ENCODE measurements at places on chromosomes 11 and 22. TPM values are rescaled to one million over a fixed set of nuclear protein-coding genes. Genes with fewer than 3 reads are reported as not detected.

GRCh38 chr11:31441296-31441695 is 68.1 kb downstream of the IMMP1L start:
- no peak for DNase-seq

GRCh38 chr22:25692397-25693267 is 49.4 kb upstream of the MYO18B start:
- DNase-seq: no peak

GRCh38 chr11:13429836-13430235 is 33.2 kb downstream of the BTBD10 start:
- peak; percentile 49 for DNase-seq

- DNase-seq: peak; percentile 70
Measured at GRCh38 chr11:82682003-82682751, 51.5 kb downstream of the FAM181B start.

DNA sequence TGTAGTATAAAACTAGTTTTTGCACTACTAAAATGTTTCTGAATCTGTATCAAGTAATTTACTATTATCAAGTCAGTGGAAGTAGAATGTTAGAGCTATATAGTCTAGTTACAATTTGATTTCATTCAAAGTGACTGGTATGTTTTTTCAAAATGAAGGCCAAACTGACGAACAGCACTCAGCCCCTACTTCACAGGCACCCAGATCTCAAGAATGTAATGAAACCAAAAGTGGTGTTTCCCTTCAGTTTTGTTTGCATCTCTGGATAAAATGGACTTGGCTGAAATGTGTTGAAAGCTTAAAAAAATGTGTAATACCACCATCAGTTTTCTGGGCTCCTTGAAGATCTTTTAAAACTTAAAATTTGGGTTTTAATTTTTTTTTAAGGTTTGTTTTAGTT is 46.4 kb downstream of the QSER1 start:
- DNase-seq: no peak

DNA sequence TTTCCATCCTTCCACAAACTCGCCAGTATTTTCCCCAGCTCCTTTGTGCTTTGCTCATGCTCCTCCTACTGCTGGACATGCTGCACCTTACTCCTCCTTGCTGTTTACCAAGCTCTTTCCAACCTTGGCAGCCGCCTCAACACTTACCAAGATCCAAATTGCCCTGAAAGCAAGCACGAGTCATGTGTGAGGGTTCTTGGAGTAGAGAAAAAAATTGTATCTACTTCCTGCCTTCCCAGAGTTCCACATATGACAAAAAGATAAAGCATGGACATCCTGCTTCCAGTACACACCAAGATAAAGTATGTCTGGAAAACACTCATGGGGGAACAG is 767.5 kb downstream of the NTM start:
- no peak for DNase-seq

DNA sequence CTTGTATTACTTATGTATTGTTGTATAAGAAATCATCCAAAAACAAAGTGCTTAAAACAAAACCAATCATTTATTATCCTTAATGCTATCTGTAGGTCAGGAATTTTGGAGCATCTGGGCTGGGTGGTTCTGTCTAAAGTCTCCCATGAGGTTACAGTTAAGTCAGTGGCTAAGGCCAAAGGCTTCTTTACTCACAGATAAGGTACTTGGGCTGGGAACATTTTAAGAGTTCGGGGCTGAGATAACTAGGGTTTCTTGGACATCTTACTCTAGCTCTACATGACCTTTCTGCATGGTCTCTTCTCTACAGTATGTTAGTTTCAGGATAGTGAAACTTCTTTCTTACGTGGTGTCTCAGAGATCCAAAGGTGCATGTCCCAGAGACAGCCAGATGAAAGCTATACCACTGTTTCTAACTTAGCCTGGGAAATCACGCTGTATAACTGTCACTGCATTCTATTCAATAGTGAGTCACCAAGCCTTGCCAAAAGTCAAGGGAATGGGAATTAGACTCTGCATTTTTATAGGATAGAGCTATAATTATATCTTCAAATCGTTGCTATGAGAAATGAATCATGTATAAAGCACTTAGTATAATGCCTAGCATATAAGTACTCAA is 29.6 kb downstream of the SOX6 start:
- no peak for DNase-seq

DNA sequence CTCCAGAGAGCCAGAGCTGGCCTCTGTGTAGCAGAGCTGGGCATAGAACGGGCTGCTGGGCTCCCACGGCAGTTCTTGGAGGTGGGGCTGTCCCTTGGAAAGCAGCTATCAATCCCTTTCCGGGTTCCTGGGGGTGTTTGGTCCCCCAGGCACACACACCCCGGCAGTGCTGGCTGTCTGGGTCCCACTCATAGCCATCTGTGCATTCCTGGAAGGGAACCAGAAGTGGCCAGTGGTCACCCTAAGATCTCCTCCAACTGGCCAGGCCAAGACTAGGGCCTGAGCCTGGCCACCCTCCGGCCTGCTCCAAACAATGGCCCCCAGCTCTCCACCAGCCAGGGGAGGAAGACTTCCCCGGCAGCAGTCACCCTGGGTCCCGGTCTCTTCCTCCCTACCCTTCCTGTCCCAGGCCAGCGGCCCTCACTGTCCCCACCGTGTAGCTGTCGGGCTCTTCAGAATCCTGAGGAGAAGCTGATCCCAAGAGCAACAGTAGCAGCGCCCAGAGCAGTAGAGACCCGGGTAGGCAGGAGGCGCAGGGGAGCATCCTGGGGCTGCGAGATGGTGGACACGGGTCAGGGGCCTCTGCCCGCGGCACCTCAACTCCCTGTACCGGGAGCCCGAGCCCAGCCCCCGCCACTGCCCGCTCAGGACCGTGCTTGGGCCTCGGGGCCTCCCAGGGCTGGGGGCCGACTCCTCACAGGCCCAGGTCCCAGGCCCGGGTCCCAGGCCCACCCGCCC is 620 bp downstream of the EFEMP2 start:
- DNase-seq: no peak

DNA sequence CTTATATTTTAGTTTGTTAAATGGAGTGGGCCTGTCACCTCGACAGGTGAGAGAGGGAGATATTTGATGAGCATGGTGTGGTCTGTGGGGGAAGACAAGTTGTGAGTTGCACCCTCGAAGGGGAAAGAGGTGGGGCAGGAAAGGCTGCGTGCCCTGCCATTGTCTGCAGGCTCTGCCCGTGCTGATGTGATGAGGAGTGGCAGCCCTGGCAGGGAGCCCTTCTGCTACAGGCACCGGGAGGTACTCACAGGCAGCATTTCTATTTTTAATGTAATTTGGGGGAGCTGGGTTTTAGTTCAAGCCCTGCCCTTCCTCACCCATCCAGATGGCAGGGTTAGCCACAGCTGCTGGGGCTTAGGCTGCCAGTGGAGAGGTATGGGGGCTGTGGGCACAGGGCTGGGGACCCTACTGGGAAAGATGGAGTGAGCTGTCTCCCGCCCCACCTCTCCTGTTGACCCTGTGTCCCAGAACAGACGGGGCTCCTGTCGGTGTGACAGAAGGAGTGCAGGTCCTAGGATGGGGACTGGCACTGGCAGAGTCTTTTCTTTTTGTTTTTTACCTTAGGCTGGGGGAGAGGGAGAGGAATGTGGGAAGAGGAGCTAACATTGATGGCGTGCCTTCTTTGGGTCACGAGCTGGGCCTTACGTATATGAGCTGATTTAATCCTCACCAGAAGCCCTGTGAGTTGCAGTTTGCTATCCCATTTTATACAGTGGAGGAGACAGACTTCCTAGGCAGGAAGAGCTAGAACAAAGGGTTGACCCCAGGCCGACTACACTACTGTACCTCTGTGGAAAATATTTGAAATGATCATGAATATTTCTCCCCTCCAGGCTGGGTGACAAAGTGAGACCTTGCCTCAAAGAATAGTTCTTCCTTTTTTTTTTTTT is 51.6 kb downstream of the CEP164 start:
- no peak for DNase-seq

DNA sequence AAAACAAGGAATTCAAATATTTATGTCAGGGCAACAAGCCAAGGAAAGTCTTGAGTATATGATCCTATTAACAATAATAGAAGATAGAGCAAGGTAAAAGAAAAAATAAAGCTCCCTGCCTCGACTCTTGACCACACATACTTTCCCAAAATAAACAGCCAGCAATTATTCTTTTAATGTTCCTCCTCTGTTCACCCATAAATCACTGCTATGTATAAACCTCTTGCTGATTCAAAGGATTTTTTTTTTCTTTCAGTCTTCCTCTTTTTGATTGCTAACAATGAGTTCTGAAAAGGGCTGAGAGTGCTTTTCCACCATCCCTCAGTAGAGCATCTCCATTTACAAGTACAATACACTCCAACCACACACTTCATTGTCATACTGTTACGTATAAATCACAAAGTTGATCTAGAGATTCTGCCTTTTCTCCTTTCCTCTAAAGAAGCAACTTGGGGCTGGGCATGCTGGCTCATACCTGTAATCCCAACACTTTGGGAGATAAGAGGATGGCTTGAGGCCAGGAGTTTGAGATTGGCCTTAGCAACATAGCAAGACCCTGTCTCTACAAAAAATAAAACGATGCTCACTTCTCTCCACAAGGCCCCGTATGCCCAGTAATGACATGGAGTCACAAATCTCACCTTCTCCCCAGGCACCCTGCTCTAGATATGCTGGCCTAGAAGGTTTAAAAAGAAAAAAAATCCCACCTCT is 24.0 kb downstream of the RAB30 start:
- DNase-seq: peak; percentile 73

DNA sequence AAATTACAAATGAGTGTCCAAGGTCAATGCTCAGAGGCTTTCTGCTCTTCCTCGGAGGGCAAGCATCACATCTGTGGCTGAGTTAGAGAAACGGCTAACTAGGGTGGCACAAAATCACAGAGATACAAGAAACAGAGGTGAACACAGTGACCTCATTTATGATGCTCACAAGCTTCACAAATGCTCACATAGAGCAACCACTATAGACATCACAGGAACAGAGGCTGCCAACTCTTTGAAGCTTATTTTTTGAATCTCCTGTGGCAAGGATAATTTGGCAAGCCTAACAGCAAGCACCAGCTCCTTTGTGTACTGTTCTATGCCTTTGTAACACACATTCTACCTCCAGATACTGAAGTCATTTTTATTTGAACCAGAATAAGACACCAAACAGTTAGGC is 416.5 kb upstream of the DDI1 start:
- no peak for DNase-seq

- peak; percentile 93 for DNase-seq
Measured at GRCh38 chr11:313787-314553, at the start of gene IFITM1. TSS of gene IFITM1 (plus strand) at chr11:314040. CDS start at chr11:314171, 131 bp downstream.

DNA sequence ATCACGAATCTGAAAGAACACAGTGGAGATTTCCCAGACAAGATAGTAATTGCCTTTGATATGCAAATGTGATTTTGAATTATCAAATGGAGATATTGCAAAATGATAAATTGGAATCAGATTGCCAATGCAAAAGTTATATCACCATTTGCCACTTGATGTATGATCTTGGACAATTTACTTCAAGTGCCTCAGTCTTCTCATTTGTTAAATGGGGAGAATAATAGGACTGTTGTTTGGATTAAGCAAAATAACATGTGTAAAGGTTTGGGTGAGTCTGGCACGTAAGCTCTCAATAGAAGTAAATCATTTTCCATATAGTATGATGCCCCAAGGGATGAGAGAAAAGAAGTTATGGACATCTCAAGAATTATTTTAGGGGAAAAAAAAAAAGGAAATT is 7.9 kb upstream of the PHF21A start:
- no peak for DNase-seq

DNA sequence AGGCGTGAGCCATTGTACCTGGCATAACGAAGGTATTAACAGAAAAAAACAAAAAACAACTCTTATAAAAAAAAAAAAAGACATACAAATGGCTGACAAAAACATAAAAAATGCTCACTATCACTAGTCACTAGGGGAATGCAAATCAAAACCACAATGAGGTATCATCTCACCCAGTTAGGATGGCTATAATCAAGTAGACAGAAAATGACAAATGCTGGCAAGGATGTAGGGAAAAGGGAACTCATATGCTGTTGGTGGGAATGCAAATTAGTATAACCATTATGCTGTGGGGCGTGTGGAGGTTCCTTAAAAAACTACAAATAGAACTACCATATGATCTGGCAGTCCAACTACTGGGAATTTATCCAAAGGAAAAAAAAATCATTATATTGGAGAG is 17.0 kb downstream of the THY1 start:
- DNase-seq: peak; percentile 54

GRCh38 chr11:20621679-20622078 is 22.3 kb downstream of the SLC6A5 start:
- no peak for DNase-seq

The TMEM151A gene
- not detected for total RNA-seq

The SCUBE1 gene
- total RNA-seq: 11.5 TPM

The MMP8 gene
- total RNA-seq: not detected

The SCGB1D2 gene
- not detected for total RNA-seq

The MUC5B gene
- not detected for total RNA-seq

The MMP13 gene
- total RNA-seq: 96.9 TPM

The MEI1 gene
- not detected for total RNA-seq

The PDE2A gene
- total RNA-seq: 4.6 TPM

The B4GALNT4 gene
- 9.4 TPM for total RNA-seq

The OR10G4 gene
- total RNA-seq: not detected

The POLR3H gene
- total RNA-seq: 21.5 TPM

Data from M059J (cell line).